ENCODE measurements at places on chromosomes 1 and 21.

GRCh38 chr1:81377406-81377805 lies 423.3 kb upstream of the ADGRL2 start:
- DNase-seq: no peak

DNA sequence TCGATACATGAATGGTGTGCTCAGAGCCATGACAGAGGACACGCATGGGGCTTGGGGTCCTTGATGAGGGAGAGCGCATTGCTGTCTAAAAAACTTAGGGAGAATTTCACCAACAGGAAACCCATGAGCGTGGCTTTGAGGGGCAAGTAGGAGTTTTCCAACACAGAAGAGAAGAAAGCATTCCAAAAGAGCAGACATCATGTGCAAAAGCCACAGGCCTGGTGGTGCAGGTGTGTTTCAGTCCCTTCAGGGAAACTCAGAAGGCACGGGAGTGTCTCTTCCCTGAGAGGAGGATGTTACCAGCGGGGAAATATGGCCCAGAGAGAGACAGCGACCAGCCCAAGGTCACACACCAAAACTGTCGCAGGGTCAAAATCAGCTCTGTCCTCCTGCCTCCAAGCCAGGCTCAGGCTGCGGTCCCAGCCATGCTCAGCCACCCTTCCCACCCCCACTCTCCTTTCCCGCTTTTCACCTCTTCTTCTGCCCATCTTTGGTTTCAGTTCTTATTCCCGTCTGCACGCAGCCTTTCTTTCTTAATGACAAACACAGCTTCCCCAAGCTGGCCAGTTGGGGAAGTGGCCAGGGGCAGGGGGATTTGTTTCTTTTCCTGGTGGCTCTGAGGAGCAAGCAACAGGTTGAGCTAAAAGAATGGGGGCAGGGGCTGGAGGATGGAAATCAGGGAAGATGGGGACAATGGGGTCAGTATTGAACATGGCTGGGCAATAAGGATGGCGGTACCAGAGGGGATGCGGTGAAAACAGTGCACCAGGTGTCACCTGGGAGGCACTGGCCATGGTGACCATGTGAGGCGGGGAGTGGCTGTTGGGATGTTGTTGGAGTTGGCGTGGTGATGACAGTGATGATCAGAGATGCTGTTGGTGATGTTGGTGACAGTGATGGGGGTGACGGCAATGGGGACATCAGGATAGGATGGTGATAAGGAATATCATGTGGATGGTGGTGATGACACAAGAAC lies 10.3 kb downstream of the LAPTM5 start:
- DNase-seq: no peak

GRCh38 chr1:35845766-35846165 lies 37.2 kb upstream of the AGO1 start:
- no peak for DNase-seq

DNA sequence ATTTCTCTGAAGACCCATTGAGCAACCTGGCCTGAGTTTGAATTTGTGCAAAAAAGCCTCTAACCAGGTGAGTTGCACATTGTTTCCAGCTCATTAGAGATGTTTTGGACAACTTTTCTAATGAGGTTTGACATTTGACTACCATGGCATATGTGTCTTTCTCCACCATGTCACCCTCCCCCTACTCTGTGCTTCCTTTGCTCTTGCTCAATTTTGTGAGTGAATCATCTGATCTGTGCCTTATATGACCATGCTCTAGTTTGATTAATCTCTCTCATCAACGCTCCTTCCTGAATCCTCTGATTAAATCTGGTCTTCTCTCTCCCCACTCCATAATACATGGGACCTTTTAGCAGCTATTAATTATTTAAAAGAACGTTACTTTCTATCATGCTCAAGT lies 144.8 kb upstream of the SAMSN1 start:
- DNase-seq: no peak

GRCh38 chr1:186303911-186304310 lies 71.1 kb downstream of the TPR start:
- DNase-seq: no peak

- DNase-seq: no peak
Observed at GRCh38 chr1:193979219-193979618, 792.8 kb upstream of the B3GALT2 start.

- no peak for DNase-seq
Observed at GRCh38 chr1:8754247-8754650, 63.2 kb downstream of the RERE start.

- DNase-seq: no peak
Observed at GRCh38 chr1:183566026-183566425, 24.2 kb downstream of the NCF2 start.

DNA sequence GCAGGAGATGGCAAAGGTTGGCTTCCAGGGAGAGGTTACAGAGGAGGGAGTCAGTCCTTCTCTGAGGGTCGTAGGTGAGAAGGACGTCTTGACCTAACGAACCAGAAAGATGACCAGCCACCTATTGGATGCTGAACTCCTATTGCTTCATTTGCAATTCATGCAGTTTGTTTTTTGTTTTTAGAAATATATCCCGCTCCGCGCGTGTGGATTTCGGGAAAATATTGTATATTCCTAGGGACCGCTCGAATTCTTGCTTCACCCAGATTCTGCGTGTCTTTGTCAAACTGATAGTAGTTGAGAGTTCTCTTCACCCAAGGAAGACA lies 564 bp downstream of the DISP1 start:
- DNase-seq: no peak

DNA sequence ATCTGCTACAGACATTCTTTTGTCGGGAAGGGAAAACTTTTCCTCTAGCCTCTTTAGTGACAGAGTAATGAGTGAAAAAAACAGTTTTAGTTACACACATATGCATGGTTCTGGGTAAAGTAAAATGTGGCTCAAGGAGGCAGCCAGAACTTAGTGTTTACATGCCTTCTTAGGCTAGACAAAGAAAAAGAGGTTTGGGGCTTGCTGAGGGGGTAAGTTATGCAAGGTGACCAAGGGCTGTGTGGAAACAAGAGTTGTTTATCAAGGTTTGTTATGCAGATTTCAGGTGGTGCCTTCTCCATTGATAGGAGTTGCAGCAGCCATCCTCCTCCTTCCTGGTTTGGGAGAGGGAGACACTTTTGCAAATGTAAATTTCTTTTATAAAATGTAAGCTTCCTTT lies 66.5 kb upstream of the RAB3GAP2 start:
- DNase-seq: no peak

- peak; percentile 50 for DNase-seq
Observed at GRCh38 chr1:89259283-89259971, 13.2 kb downstream of the GBP5 start.

DNA sequence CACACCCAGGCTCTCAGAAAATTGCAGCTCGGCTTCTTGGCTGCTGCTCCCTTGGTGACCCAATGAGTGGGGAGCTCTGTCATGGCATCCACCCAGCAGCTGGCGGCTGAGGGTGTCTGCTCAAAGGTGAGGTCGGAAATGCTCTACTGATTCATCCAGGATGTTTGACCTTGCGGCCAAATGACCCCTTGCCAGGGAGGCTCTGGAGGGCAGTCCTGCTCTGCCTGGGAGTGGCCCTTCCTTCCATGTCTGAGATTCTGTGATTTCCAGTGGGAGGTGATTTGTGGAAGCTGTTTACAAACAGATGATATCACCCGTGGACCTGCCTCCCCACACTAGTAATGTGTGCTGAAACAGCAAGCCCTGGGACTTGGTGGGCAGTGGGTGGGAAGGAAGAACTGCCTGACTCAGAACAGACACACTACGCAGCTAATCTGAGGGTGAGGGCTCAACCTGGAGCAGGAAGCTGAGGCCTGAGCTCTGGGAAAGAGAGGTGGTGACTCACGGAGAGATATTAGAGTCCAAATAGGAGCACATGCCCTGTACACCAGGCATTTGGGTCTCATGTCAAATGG lies 3.0 kb downstream of the CRCT1 start:
- DNase-seq: no peak

GRCh38 chr21:34795548-34796180 lies 126.9 kb downstream of the CLIC6 start:
- no peak for DNase-seq

- DNase-seq: no peak
Observed at GRCh38 chr1:26733392-26733791, 37.6 kb downstream of the ARID1A start.

DNA sequence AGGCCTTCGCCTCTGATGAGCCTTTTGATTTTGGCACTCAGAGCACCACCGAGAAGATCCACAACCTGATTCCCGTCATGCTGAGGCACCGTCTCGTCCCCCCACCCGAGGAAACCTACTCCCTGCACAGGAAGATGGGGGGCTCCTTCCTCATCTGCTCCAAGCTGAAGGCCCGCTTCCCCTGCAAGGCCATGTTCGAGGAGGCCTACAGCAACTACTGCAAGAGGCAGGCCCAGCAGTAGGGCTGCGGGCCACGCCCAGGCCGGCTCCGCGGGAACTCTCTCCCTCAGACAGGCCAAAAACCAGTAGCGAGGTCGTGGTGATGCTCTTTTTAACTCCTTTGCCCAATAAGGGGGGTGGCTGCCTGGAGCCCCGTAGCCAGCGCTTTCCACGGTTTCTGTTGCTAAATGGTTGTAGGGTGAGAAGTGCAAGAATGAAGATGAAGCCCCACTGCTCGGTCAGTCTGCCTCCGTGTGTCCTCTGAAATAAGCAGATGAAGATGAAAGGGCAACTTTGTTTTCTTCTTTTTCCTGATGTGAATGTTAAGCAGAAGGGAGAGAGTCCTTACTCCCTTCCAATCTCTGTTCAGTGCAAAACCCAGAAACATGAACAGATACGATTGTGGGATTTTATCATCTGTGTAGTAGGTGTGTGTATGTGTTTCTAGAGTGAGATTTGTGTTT lies 46.5 kb downstream of the COQ8A start:
- no peak for DNase-seq

Data from CD4-positive, alpha-beta T cell treated with Interferon alpha-2 for 1 hour (primary cell).